ENCODE measurements at places on chromosomes 5 and 9. TPM values are rescaled to one million over a fixed set of nuclear protein-coding genes. Genes with fewer than 3 reads are reported as not detected.

The C1QTNF3 gene
- total RNA-seq: 7.7 TPM

The PCDHGC4 gene
- 0.69 TPM for total RNA-seq

DNA sequence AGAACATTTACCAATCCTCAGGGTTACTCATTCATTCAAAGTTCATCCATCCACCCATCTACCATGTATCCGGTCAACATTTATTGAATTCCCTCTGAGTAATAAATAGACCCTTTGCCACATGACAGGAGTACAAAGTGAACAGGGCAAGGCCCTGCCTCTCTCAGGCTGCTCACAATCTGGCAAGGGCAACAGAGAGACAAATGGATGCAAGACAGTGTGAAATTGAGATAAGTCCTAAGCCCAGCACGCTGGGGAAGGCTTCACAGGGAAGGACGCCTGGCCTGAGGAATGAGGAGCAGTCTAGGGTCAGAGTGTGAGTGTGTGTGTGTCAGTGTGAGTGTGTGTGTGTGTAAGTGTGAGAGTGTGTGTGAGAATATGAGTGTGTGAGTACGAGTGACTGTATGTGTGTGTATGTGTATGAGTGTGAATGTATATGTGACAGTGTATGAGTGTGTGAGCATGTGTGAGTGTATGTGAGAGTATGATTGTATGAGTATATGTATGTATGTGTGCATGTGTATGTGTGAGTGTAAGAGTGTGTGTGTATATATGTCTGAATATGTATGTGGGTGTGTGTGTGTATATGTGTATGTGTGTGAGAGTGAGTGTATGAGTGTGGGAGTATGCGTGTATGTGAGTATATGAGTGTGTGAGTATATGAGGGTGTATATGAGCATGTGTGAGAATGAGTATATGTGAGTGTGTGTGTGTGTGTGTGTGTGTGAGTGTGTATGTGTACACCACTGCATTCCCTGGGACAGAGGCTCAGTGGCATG is 145.6 kb downstream of the FSTL4 start:
- H3K27ac ChIP-seq: no peak overlapping the region
- no peaks in the 10 kb centered on the region for H3K27me3 ChIP-seq
- DNase-seq: no peak
- H3K36me3 ChIP-seq: no peaks in the 10 kb centered on the region
- H3K4me1 ChIP-seq: no peaks in the 10 kb centered on the region
- no peak overlapping the region for H3K4me3 ChIP-seq

DNA sequence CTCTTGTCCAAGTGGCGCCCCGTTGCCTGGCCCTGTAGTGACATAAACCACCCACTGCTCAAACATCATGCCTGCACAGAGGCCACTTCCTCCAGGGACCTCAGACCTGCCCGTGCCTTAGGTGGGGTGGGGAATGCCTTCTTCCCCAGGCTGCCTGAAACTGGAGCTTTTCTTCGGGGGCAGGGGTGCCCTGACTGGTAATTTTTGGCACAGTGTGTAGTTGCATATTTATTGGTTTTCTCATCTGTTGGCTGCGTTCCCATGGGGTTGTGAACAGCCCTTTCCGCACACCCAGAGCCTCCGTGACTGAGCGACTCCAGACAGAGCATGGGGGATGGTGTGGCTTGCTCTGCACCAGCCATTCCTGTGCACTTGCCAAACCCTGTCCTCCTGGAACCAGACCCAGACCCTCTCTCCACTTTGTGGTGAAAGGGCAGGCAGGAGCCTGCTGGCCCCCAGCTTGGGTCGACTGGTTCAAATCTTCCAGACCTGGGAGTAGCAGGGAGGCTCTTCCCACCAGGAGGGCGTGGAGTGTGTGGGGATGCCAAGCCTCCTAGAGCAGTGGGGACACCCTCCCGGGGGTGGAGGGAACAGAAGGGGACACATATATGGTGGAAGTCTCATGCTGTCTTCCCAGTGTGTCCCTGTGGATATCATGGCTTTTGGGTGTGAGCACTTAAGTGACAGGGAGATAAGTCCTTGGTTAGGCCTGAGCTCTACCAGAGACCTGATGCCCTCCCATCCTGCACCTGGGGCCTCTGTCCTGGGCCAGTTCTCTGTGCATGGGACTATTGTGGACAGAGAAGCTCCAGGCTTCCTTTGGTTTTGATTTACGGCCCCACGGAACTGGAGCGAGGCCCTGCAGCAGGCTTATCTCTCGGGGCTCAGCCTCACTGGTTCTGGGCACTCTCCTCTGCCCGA is 39.6 kb downstream of the WNK2 start:
- H3K27ac ChIP-seq: no peak overlapping the region
- DNase-seq: no peak
- peaks cover 4% of the 10 kb centered on the region for H3K27me3 ChIP-seq
- peaks cover 16% of the 10 kb centered on the region for H3K4me1 ChIP-seq
- H3K4me3 ChIP-seq: no peak overlapping the region
- H3K36me3 ChIP-seq: no peaks in the 10 kb centered on the region

DNA sequence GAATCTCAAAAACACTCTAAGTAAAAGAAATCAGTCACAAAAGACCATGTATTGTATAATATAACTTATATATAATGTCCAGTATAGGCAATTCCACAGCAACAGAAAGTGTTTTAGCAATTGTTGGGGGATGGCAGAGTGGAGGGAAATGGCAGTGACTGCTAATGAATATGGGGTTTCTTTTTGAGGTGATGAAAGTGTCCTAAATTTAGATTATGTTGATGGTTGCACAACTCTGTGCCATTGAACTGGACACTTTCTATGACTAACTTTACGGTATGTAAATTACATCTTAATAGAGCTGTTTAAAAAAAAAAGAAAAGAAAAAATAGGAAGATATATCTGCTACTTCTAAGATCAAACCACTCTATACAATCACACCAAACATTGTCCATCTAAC is 124.9 kb upstream of the ZNF462 start:
- H3K27ac ChIP-seq: no peak overlapping the region
- no peak overlapping the region for H3K4me3 ChIP-seq
- no peaks in the 10 kb centered on the region for H3K36me3 ChIP-seq
- no peaks in the 10 kb centered on the region for H3K4me1 ChIP-seq
- no peak for DNase-seq

DNA sequence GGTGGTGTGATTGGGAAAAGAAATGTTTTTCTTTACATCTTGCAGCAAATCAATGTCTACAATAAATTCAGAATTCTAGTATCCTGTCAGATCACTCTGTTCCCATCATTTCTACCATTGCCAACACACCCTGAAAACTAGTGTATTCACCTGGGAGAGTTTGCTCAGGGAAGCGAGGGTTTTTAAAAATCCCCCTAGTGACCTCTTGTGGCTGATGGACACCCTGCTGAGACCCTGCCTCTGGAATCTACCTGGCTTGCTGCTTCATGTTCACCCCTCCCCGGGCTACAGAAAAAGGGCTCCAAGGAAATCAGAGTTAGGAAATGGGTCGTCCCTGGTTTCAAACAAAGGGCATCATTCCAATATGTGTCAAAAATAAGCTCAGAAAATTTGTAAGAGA is 21.4 kb upstream of the ALDOB start:
- no peaks in the 10 kb centered on the region for H3K4me1 ChIP-seq
- H3K27me3 ChIP-seq: peaks cover 18% of the 10 kb centered on the region
- no peak overlapping the region for H3K4me3 ChIP-seq
- DNase-seq: no peak

- H3K4me3 ChIP-seq: no peak overlapping the region
- H3K27me3 ChIP-seq: peaks cover 80% of the 10 kb centered on the region
- H3K27ac ChIP-seq: no peak overlapping the region
- H3K4me1 ChIP-seq: peaks cover 20% of the 10 kb centered on the region
These were observed 5.8 kb downstream of the UNC5A start for GRCh38 chr5:176816043-176816745.

- H3K36me3 ChIP-seq: peaks cover 7% of the 10 kb centered on the region
- H3K27ac ChIP-seq: no peak overlapping the region
- no peaks in the 10 kb centered on the region for H3K27me3 ChIP-seq
- peaks cover 34% of the 10 kb centered on the region for H3K4me1 ChIP-seq
- no peak for DNase-seq
These were observed 21.1 kb downstream of the EXOSC2 start for GRCh38 chr9:130714586-130715110.

All from activated B cell treated with CpG ODN at 0.5 μM for 24 hours (primary cell).